ENCODE measurements at places on chromosomes 1 and 21.

GRCh38 chr1:27496604-27497155, 6.7 kb upstream of the WASF2 start:
- DNase-seq, result no peak

- no peak for DNase-seq
Observed at GRCh38 chr1:68270951-68271350, 38.6 kb upstream of the WLS start.

DNA sequence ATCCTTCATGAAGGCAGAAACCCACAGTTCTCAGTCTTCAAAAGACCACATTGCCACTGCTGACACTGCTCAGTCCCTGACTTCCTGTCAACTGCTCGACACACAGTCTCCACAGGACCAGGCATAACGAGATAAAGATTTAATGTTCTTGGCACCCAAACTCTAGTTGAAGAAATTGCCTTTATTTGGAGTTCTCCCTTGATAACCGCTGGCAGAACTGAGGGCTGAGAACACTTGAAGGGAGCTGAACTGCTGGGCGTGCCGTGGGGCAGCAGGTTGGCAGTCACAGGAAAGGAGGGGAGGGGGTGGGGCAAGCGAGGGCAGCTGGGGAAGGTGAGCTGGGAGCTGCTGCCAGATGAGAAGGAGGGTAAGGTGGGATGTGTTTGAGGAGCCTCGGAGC, 15.9 kb downstream of the HENMT1 start:
- DNase-seq, result peak; percentile 60

- DNase-seq, result no peak
Observed at GRCh38 chr1:16155537-16156410, at the start of gene EPHA2. TSS of gene EPHA2 (minus strand) at chr1:16156069. CDS start at chr1:16155932, 137 bp downstream.

GRCh38 chr1:5905436-5905835, 86.8 kb downstream of the NPHP4 start:
- DNase-seq, result no peak

DNA sequence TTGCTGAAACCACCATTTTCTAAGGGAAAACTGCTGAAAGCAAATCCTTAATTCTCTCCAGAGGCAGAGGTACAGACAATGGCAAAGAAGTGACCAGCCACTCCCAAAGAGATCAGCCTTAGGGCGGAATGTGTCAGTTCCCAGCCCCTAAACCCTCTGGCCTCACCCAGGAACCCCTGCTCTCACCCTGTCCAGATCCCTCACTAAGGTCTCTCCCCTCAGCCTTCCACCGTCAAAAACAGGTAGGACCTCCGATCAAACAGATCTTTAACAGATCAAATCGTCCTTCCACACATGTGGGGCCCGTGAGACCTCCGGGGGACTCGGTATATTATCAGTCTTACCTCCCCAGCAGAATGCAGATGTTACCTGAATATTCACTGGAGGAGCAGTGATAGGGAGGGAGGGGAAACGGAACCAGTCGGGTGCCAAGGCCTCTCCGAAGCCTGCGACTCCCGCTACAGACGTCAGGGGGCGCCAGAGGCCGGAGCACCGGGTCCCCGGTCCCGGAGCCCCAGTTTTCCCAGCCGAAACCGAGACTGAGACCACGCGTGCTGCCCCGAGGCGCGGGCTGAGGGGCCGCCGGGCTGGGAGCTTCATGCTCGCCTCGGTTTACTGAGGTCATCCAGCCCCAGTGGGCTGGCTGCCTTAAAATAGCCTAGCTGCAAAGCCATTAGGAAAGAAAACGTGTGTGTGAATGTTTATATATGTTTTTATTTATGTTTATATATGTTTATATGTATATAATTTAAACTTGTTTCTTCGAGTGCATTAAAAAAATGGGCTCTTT, 23.6 kb downstream of the GPA33 start:
- DNase-seq, result peak; percentile 83

GRCh38 chr1:109252893-109253802, 3.8 kb downstream of the CELSR2 start:
- DNase-seq, result no peak

GRCh38 chr21:19013916-19014315, 610.3 kb upstream of the TMPRSS15 start:
- no peak for DNase-seq
